ENCODE measurements at places on chromosomes 3 and 15.

GRCh38 chr3:8856721-8857120, 87.3 kb upstream of the OXTR start:
- DNase-seq: no peak

GRCh38 chr3:162435750-162436149, 939.1 kb downstream of the OTOL1 start:
- no peak for DNase-seq

- no peak for DNase-seq
Measured at GRCh38 chr3:127000119-127000518, 17.2 kb downstream of the PLXNA1 start.

DNA sequence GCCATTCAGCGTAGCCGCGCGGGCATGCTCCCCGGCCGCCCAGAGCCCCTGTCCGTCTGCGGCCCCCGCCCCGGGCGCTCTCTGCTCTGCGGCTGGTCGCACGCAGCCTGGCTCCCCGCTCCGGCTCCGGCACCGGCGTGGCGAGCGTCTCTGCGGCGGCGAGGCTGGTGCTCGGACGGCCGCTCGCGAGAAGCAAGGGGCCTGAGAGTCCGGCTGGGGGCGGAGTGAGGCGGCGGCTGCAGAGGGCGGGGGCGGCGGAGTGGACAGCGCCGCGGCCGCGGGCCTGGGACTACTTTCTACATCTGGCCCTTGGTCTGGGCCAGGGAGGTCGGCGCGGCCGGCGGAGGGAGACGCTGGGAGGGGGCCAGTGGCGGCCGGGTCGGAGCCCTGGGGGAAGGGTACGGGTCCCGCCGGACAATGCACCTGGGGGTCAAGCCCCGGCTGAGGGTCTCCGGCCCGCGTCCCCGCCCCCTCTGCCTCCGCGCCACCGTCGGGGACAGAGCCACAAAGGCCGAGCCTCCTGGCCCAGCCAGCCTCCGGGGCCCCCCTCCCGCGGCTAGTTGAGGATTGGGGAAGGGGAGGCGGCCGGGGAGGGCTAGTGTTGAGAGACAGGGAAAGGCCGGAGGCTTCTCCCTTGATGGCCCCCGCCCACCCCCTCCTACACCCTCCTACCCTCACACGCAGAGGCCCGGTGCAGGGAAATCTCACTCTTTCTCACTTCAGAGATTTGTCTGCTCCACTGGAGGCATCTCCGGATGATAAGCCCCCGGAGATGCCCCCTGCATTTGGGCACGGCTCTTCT, at the start of gene PRTG:
Gene PRTG (minus strand): TSS at position 226 of the 802 bp plus-strand sequence. CDS start 221 bp downstream, at position 5.
- DNase-seq: no peak

DNA sequence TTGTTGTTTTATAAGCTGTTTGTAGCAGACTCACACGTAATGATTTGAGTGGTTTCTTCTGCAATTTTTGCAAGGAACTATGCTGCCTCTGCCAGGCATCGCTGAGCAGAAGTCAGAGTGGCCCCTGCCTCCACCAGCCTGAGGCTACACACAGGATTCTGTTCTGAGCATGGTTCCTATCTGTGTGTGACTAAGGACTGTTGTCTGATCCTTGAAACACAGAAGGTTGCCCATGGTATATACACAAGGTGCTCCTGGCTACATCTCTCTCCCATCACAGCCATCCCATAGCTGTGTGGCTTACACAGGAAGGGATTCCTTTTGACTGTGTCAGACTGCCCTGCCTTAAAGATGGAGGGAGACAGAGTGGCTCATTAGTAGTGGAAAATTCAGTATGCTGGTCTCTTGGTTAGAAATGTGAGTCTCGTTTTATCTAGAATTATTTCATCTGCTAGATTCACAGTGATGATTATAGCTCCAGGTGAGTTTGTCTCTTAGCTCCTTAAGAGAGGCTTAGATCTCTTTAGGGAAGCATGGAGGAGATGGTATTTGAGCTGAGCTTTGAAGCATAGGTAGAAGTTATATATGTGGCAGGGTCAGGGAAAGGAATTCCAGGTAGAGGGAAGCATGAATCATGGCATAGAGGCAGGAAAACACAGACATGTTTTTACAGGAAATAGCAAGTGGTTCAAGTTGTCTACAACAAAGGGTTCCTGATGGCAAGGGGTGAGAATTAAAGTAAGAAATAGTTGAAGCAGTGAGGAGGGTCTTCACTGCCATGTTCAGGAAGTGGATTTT, 37.5 kb downstream of the SNAPC5 start:
- DNase-seq: no peak

DNA sequence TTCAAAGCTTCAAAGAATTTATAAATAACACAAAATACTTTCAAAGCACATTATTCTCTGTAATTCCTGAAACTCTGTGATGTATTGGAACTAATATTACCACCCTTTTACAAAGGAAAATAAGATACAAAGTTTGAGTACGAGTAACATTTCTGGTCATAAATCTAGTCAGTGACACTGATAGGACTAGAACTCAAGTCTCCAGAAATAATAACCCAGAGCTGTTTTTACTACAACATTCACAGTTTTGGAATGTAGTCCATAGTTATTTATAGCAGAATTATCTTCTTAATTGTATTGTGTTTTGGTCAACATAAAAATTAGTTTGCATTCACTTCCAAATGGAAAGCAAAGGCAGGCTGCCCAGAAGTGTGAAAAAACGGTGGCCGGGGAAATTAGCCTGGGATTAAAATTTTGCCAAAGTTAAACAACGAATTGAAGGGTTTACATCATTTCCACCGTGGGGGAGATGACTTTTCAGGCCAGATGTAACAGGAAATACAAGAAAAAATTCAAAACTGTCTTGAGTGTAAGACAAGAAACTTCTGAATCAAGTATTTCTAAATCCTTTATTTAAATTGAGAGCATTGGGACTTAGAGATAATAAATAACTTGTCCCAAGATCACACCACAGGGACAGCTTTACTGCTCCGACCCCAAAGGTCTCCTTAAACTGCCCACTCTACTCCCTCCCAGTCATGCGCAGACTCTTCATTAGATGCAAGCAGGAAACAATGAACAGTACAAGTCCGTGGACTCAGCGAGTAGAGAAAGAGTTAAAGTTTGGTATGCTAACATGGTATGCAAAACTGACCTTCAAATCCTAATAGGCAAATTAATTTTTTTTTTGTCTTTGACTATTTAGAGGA, 74.3 kb upstream of the VGLL4 start:
- no peak for DNase-seq

- no peak for DNase-seq
Measured at GRCh38 chr3:119585208-119585607, 5.9 kb downstream of the ADPRH start.

GRCh38 chr3:9040996-9041395, 77.7 kb upstream of the RAD18 start:
- DNase-seq: no peak

- DNase-seq: no peak
Measured at GRCh38 chr3:194607592-194608389, 25.4 kb downstream of the TMEM44 start.

GRCh38 chr15:96327155-96327741, 3.3 kb upstream of the NR2F2 start:
- DNase-seq: peak; percentile 95

GRCh38 chr15:35673093-35673684, 127.2 kb upstream of the DPH6 start:
- peak; percentile 42 for DNase-seq

GRCh38 chr3:58260261-58260731, 22.7 kb downstream of the ABHD6 start:
- no peak for DNase-seq

DNA sequence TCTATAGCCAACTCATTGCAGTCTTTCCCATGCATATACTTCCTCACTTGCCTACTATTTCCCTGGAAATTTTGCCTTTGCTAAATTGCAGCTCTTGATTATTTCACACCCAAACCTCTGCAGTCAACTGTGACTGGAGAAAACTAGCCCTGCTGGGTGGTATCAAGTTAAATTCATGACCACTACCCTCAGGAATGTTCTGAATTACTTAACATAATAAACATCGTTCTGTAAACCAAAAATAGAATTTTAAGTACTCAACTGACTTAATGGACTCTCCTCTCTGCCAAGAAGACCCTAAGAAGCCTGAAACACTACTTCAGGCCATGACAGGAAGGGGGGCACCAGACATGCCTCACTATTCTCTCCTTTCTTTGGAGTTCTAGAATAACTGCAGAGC, 1278.0 kb upstream of the GBE1 start:
- no peak for DNase-seq

- DNase-seq: no peak
Measured at GRCh38 chr15:73183071-73183470, 130.8 kb downstream of the NEO1 start.

GRCh38 chr3:16472593-16472992, 40.9 kb downstream of the RFTN1 start:
- no peak for DNase-seq

DNA sequence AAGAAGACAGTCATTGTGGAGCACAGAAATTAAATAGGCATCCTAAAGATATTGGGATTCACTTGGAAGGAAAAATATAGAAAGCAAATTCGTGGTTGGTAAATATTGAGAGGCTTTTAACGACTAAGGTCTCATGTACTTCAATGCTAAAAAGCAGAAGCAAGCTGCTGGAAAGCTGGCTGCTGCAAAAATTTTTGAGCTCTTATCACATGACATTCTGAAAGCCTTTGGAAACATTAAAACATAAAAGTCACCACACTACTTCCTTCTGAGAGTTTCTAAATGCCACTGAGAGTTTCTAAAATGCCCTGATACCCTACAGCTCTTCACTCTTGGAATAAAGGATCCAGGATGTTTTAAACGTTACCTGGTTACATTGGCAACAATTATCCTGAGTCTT, 39.0 kb upstream of the CBLB start:
- no peak for DNase-seq
